ENCODE measurements at places on chromosomes 7 and 10.

GRCh38 chr7:154638286-154638685 lies 364.6 kb downstream of the PAXIP1 start:
- no peak for DNase-seq

- no peak for DNase-seq
These were observed 30.4 kb downstream of the MYPN start for GRCh38 chr10:68139448-68140272.

GRCh38 chr10:28938745-28939144 lies 261.4 kb downstream of the BAMBI start:
- DNase-seq, result no peak

DNA sequence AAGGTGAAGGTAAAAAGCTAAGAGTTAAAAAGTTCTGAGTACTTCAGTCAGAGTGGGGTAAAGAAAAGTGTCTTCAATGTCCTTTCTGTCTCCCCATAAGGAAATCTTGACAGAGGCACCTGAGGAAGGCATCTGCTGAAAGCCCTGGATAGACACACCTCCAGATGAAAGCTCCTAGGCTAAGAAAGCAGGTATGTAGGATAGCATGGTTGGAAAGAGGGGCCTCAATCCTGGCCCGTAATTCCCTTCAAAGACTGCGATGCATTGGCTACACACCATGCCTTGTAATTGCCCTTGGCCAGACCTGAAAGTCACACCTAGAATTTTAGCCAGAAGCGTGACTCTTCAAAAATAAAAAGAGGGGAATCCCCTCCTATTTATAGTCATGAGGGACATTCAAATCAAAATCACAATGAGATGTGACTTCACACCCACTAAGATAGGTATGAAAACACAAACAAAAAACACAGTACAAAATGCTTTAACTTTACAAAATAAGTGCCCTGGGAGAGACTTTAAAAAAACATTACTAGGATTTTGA lies 809.7 kb downstream of the IPMK start:
- DNase-seq, result no peak

- no peak for DNase-seq
These were observed 1199.2 kb downstream of the SORCS3 start for GRCh38 chr10:105840288-105840770.

- peak; percentile 35 for DNase-seq
These were observed 120.2 kb upstream of the AMPH start for GRCh38 chr7:38751416-38751815.

DNA sequence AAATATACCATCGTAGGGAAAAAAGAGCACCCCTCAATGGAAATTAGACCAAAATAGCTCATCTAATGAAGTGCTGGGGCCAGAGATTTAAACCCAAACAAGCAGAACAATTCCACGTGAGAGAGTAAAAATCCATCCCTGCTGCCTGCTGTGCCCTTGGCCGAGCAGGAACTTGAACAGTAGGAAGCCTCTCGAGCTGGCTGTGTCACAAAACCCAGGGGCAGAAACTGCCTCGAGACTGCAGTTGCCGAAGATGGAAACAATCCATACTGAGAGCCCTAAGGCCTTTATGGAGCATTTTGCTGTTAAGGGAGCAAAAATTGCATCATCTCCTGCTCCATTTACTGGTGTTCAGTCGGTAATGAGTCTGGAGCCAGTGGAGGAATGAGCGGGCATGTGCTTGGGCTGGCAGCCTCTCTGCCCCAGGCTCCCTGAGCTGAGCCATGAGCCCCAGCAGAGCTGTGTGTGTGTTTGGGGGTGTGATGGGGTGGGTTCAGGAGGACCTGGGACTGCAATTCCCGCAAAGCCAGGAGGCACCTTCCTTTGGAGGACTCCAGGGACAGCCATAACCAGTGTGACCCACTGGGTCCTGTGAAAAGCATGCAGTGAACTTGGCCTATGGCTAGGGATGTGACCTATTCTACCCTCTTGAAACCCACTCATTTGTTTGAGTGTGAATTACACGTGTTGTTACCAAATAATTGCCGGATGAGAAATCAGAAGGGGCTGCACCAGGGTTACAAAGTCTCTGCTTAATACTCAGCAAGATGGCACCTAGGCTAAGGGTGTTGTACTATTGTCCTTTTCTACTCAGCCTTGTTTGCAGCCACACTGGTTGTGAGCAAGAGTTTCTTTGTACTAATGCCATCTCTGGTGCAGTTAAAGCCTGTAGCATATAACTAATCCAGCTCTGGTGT lies 58.3 kb downstream of the CDHR3 start:
- peak; percentile 53 for DNase-seq

DNA sequence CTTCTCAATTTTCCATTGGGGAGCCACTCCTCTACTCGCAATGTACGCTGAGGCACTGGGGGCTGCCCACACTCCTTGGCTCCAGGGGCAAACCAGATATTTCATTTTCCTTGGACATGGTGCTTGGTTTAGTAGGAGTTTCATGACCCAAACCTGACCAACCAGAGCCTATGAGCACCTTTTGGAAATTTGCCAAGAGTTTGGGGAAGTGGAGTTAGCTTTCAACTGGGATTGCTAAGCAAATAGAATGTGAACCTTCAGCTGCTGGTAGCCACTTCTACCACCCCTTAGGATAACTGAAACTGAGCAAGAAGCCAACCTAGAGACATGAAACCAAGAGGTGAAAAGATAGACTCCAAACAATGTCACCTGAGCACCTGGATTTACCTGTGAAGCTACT lies 74.9 kb upstream of the COL13A1 start:
- DNase-seq, result no peak

DNA sequence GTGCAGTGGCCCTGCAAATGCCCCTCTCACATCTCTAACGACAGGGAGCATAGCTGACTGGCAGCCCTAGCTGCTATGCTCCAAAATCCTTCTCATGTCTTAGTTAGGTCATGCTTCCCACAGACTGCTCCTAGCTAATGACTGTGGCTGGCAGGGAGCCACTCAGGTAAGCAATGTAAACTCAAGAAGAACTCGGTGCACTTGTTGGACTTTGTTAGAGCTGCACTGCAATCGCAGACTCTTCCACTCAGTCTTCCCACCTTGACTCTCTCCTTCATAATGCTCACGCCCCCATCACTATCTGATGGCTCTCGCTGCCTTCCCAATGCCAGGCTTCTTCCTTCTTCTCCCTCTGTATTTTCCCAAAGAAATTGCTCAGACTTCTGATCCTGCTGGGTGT lies 24.0 kb downstream of the OR9A2 start:
- no peak for DNase-seq

DNA sequence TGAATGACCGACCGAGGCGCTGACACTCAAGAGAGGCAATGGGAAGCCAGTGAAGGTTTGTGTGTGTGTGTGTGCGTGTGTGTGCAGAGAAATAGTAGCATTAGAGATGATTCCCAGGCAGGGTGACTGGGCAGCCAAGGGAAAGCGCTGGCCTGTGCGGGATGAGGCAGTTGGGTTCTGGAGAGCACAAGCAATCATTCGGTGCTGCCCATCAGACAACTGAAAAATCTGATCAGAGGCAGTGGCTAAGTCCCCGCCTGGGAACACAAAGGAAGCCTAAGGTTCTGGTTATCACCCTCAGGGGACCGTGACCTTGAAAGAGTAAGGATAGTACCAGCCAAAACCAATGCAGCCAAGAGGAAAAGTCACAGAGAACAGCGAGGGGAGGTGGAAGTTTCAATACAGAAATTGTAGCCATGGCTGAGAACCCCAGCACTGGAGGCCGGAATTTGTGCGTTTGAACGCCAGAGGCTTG lies 868 bp upstream of the PDCD4 start:
- DNase-seq, result peak; percentile 71

- no peak for DNase-seq
These were observed 8.3 kb upstream of the RHOBTB1 start for GRCh38 chr10:60952067-60952845.

DNA sequence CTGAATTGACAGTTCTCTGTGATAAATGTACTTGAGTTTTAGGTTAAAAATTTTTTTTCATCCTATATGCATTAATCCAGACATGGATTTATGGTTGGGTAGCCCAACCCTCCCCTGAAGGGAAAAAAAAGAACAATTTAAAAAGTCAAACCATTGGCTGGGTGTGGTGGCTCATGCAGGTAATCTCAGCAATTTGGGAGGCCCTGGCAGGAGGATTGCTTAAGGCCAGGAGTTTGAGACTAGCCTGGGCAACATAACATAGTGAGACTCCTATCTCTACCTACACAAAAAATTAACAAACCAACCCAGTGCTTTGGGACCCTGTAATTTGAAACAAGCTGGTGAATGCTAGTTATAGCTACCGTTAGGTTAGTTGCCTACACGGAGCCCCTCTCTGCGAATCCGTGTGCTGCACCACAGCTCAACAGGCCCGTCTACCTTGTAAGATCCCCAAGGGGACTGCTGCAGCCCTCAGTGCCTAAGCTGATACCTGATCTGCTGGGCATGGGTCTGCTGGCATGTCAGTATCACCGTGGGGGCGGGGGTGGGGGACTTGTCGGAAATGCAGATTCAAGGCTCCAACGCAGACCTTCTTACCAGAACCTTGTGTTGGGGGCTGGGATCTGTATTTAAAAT lies 32.8 kb downstream of the TSPAN14 start:
- DNase-seq, result no peak

- DNase-seq, result no peak
These were observed 18.7 kb downstream of the HSPA12A start for GRCh38 chr10:116723428-116724281.

- peak; percentile 81 for DNase-seq
These were observed 69.4 kb downstream of the AMZ1 start for GRCh38 chr7:2757361-2757903.

- no peak for DNase-seq
These were observed 30.9 kb upstream of the SMKR1 start for GRCh38 chr7:129471402-129471827.

GRCh38 chr10:101020427-101021075 lies 10.4 kb downstream of the PDZD7 start:
- DNase-seq, result no peak

- peak; percentile 83 for DNase-seq
These were observed 18.0 kb downstream of the TAS2R40 start for GRCh38 chr7:143239813-143240212.

GRCh38 chr10:13899941-13900340 lies 313.2 kb downstream of the PRPF18 start:
- no peak for DNase-seq

- DNase-seq, result peak; percentile 27
These were observed 20.9 kb upstream of the MTPN start for GRCh38 chr7:135998081-135998480.

- DNase-seq, result no peak
These were observed 107.0 kb downstream of the ELFN1 start for GRCh38 chr7:1777122-1777521.

GRCh38 chr7:45145881-45146280 lies 11.7 kb upstream of the RAMP3 start:
- DNase-seq, result no peak

GRCh38 chr10:3976718-3977117 lies 191.7 kb upstream of the KLF6 start:
- DNase-seq, result no peak

DNA sequence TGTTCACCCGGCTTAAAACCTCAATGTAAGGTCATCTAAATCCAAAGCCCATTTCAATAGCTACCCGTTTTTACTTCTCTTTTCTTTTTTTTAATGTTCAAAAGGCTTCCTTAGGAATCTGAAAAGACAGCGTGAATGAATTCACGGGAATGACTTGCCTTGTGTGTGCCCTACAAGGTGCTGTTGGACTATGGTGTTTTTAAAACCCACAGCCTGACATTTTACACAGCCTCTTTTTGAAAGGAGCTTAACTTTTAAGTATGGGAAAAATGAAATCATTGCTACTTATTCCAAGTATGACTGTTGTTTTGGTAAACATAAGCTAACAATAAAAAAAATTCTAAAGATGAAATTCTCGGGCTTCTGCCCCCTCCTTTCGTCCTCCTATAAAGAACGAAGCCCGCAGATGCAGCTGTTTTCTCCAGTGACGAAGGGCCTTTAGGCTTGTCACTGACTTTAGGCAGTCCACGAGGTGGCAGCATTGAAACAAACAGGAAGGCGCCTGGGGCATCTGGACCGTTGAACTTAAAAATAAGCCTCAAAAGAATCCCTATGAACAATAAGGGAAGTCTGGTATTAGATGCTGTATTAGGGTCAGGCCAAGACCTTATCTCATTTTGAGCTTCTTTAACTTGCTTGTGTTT lies 141.3 kb downstream of the NRP1 start:
- DNase-seq, result peak; percentile 87

- DNase-seq, result no peak
These were observed 5.4 kb upstream of the GCK start for GRCh38 chr7:44194562-44195145.

- DNase-seq, result peak; percentile 47
These were observed 75.8 kb downstream of the MPLKIP start for GRCh38 chr7:40058636-40059035.

GRCh38 chr7:21887353-21887752 lies 58.3 kb downstream of the CDCA7L start:
- no peak for DNase-seq

DNA sequence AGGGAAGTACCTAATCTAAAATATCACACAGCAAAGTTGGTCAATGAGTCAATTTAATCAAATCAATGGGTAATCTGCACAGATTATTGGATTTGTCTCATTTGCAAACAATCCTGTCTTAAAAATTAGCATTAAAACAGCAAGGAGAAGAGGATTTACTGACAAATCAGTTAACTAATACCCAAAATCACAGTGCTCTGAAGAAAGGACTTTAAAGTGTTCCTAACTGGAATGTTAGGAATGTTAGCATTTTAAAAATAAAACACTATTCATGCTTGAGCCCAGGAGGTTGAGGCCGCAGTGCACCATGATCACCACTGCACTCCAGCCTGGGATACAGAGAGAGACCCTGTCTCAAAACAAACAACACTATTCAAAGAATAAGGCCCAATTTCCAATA lies 83.1 kb downstream of the CHCHD3 start:
- DNase-seq, result no peak

DNA sequence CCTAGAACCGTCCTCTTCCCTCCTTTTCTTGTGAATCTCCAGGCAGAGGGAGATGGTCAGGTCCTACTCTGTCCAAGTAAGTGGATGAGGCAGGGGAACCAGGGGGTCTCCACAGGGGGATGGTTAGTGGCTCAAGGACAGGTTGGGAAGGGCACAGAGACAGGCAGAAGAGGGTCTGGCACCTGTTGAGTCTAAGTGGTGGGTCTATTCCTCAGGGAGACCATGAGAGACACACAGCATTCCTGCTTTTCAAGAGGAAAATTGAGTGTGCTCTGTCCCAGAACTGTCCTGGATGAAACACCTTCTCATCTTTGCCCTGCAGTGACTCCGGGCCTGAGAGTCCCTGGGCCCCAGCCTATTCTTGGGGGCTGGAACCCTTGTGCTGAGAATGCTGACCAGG lies 184.8 kb upstream of the GALNT17 start:
- no peak for DNase-seq

GRCh38 chr7:135801877-135802276 lies 53.3 kb upstream of the FAM180A start:
- no peak for DNase-seq

GRCh38 chr7:18063149-18063901 lies 35.7 kb upstream of the PRPS1L1 start:
- no peak for DNase-seq

Data from fibroblast of gingiva (primary cell).